ENCODE measurements at places on chromosomes 4 and X. TPM values are rescaled to one million over a fixed set of nuclear protein-coding genes. Genes with fewer than 3 reads are reported as not detected.

Gene DCAF4L1
- total RNA-seq: under 0.01 TPM

Gene MAGEH1
- total RNA-seq: 103 TPM

Gene SHROOM3
- total RNA-seq: 11.8 TPM

Gene GAGE12E
- total RNA-seq: not detected

Gene CENPVL2
- total RNA-seq: 1.7 TPM

Gene PUDP
- 7.9 TPM for total RNA-seq

Gene TEX13C
- total RNA-seq: not detected

Gene ARHGAP24
- total RNA-seq: 1.5 TPM
